Hair follicle dermal papilla cell (primary cell): ENCODE measurements at places on chromosomes 7 and 10. TPM values are rescaled to one million over a fixed set of nuclear protein-coding genes. Genes with fewer than 3 reads are reported as not detected.

The GARIN1A gene
- total RNA-seq = 2.1 and 2.4 TPM in 2 replicates

The CNPY1 gene
- total RNA-seq = not detected in 2 replicates

The MYH16 gene
- not detected in 2 replicates for total RNA-seq

The PDE1C gene
- total RNA-seq = 63.1 and 68.4 TPM in 2 replicates
